Urinary bladder (tissue), 4 donors: ENCODE measurements at places on chromosomes 5 and 9. TPM values are rescaled to one million over a fixed set of nuclear protein-coding genes. Genes with fewer than 3 reads are reported as not detected.

DNA sequence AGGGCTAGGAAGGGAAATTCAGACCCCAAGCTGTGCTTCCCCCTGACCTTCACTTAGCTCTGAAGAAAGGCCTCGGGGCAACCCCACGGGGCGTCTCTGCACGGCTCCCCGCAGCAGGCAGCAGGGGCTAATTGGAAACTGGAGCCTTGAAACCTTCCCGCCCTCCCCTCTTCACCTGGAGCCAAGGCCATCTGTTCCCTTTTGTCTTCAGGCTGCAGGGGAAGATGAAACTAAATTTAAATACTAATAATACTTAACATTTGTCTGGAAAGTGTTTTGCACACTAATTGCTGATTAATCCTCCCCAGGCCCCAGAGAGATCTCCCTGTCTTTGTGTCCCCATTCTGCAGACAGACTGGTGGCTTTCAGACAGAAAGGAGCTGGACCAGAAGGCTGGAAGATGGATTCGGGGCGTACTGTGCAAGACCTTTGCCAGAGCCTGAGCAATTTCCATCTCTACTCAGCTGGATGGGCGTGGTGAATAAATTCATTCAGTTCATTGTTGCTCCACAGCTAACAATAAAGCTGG, 34.1 kb upstream of the CPLX2 start:
- DNase-seq = no peak

The NEUROG1 gene
- total RNA-seq = not detected

DNA sequence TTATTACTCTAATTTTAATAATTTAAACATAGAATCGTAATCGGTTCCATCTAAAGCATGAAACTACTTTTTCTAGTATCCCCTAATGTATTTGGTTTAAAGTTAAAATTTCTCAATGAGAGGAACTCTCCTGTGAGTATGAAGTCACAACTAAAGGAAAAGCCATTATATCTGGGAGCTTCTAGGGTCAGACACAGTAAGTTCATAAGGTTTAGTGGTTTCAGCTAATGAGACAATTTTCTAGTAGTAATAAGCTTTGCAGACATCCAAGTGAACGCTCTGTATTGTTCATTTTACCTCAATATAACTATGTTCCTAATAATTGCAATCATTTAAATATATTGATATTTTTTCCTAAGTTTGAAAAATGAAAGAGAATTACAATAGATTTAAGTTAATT, 364.4 kb upstream of the CDH9 start:
- DNase-seq = no peak

DNA sequence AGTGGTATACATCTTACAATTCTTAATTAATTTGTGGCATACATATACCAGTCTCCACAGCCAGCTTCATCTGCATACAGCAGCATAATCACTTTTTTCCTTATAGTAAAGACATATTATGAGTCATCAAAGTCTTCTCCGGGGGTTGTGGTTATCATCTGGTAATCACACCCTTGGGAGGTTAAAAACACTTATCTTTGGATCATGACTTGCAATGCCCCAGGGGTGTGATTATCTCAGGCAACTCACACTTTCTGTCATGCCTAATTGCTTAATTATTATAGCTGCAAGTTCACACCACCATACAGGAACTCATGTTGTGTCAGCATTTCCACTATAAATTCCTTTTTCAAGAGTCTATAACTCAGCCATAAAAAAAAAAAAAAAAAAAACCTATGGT, 218.4 kb downstream of the ANXA1 start:
- DNase-seq = no peak

The EXD3 gene
- total RNA-seq = 7.5 TPM

DNA sequence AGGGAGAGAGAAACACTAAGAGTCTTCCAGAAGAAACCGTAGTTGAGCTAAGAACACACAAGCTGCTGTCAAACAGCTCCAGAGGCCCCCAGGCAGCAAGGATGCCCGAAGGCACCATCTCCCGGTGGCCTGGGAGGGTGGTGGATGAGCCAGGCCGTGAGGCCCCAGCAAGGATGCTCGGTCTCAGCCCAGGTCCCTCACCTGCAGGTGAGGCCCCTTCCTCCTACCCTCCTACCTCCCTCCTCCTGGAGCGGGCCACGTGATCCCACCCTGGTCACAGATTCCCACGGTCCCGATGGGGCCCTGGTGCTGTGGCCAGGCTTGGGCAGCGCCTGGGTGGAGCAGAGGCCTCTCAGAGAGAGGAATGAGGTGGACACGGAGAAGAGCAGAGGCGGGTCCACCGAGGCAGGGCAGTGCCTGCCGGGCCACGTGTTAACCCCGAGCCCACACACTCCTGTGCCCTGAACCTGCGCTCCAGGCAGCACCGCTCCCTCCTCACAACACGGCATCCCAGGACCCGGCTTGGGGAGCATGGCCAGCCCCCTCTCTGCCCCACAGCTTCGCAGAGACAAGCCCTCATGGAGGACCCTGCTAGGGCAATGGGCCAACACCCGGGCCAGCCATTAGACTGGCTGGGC, 95.4 kb upstream of the SARDH start:
- DNase-seq = no peak
